Naive thymus-derived CD4-positive, alpha-beta T cell (primary cell): ENCODE measurements at places on chromosomes 5 and 9.

GRCh38 chr5:180611140-180611850 is 20.0 kb upstream of the SCGB3A1 start:
- DNase-seq = no peak

GRCh38 chr5:40587376-40587775 is 92.3 kb upstream of the PTGER4 start:
- no peak for DNase-seq

DNA sequence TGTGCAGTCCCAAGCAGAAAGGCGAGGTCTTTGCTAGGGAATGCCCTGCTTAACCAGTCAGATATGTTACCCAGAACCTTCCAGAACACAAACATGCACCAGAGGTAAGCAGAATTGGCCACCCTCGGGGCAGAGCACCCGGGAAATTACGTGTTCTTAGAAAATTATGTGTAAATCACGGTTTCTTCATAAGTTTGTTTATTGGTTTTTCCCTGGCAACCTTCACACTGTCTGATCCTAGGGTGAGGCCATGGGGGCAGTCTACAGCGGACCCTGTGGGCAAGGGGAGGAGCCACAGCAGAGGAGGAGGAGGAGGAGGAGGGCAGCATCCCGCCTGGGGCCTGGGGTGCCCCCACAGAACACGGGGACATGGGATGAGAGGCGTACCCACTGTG is 31.4 kb downstream of the RXRA start:
- DNase-seq = no peak

DNA sequence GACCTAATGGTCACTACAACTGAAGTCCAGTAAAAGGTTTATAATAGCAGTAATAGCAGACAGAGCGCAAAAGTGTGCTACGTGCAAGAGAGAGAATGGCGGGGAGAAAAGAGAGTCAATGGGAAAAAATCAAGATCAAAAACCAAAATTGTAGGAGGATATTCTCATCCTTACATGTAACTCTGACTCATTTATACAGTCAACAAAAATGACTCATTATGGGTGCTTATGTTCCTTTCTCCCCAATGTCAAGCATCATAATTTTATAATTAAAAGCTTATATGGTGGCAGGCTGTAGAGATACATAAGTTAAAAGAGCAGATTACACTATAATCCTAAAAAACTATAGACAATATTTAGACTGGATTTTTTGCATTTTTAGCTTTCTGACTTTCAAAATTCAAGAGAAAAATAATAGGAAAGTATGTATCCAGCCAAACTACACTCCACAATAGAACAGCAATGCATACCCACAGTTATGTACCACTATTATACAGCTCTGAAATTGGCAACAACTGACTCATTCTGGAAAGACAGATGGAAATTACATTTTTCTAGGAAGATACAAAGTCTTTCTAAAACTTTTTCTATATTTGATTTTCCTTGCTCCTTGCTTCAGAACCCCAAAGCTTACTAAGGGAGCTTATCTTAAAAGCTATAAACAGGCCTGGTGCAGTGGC is 78.4 kb downstream of the PLPP1 start:
- no peak for DNase-seq

- DNase-seq = no peak
Observed at GRCh38 chr9:91177661-91178280, 183.9 kb downstream of the AUH start.

DNA sequence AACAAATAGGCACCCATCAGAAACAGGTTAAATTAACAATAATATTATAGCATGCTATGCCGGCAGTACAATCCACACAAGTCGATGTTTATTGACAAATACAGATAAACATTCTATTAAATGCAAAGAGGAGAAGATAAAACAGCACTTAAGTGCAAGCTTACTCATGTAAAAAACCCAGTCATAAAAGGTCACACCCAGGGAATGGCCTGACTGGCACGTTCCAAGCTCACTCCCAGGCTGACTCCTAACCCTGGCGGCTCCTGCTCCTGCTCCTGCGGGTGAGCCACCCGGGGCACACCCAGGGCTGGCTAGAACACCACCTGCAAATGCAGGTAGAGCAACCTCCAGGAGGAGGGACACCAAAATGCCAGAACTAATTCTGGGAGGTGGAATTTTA is 66.9 kb downstream of the SEMA4D start:
- no peak for DNase-seq

DNA sequence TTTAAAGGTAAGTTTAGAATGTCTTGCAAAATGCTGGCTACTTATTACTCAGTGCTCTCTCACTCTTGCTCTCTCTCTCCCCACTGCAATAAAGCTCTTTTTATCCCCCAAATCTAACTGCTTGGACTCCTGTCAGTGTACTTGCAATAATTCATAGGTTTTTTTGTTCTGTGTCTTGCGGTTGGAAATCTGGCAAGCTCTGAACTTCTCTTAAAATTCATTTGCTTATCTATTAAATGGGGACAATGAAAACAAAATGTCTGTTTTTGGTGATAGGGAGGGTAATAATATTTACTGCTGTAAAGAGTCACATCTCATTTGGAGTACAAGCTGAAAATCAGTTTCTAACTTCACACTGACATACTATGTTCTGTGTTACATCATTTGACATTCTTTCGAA is 18.7 kb upstream of the OR13D1 start:
- DNase-seq = no peak

GRCh38 chr9:135901826-135902225 is 5.5 kb downstream of the CAMSAP1 start:
- no peak for DNase-seq

DNA sequence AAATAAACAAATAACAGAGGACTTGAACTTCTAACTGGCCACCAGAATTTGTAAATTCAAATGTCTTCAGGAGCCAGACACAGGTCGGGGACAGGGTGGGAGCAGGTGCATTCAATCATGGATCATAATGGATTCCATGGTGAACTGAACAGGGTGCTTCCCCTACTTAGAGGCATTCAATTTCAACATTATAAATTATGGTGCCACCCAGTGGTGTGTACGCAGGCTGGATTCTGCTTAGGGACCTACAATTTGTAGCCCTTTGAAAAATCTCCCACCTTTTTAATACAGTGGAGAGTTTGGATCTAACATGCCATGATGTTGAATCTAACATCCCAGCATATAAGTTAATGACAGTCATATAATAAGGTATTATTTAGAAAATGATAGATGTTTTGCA is 22.3 kb downstream of the KLF9 start:
- DNase-seq = no peak

- no peak for DNase-seq
Observed at GRCh38 chr9:137582286-137582860, 3.6 kb upstream of the DPH7 start.

DNA sequence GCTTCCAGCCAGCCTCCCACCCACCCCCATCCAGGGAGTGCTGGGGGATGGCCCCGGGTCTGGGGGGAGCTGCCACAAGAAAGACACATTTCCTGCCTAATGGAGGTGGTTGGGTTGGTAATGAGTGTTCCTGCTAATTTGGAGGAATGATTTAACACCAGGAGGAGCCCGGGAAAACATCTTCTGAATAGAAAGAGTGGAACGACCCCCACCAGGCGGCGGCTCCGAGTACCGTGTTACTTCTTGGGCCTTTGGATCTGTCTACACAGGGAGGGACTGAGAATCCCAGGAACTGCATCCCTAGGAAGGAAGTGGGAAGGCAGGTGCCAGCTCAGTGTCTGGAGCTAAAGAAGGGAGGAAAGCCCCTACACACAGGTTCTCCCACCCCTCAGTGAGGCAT is 64.6 kb downstream of the TSPAN17 start:
- DNase-seq = no peak

- no peak for DNase-seq
Observed at GRCh38 chr9:16243798-16244197, 626.7 kb downstream of the BNC2 start.

DNA sequence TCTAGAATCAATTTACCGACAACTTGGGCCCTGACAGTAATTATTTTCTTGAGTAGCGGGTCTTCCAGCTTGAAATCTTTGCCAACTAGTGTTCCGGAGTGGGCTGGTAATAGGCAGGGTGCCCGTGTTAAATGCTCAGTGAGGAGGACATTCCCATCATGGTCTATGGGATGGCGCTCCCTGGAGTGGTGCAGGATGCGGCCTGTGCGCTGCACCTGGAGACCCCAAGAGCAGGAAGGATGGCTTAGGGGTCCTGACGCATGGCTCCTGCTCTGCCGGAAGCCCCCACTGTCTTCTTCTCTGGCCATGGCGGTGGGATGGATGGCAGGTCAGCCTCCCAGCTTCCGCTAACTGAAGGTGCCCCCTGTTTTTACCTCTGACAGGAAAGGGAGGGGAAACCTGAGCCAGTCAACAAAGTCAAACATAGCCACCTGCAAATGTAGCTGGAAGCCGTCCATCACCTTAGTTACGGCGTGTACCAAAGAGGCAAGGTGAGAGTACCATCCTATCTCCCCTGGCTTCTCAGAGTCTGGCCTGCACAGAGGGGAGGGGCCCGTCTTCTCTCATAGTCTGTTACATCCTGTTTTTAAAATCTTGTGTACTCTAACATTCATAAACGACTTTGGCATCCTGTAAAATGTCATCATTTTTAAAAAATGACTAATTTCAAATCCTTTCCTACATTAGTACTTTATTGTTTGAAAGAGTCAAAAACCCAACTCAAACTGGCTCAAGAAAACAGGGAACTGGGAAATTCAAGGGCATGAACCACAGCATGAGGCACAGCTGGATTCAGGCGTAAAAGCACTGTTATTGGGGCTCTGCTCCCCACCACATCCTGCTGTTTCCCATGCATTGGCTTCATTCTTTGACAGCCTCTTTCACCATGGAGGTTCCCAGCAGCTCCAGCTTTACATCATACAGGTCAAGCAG is 28.5 kb upstream of the UNC5A start:
- DNase-seq = no peak

- DNase-seq = no peak
Observed at GRCh38 chr9:31486630-31487029, 897.8 kb upstream of the ACO1 start.

DNA sequence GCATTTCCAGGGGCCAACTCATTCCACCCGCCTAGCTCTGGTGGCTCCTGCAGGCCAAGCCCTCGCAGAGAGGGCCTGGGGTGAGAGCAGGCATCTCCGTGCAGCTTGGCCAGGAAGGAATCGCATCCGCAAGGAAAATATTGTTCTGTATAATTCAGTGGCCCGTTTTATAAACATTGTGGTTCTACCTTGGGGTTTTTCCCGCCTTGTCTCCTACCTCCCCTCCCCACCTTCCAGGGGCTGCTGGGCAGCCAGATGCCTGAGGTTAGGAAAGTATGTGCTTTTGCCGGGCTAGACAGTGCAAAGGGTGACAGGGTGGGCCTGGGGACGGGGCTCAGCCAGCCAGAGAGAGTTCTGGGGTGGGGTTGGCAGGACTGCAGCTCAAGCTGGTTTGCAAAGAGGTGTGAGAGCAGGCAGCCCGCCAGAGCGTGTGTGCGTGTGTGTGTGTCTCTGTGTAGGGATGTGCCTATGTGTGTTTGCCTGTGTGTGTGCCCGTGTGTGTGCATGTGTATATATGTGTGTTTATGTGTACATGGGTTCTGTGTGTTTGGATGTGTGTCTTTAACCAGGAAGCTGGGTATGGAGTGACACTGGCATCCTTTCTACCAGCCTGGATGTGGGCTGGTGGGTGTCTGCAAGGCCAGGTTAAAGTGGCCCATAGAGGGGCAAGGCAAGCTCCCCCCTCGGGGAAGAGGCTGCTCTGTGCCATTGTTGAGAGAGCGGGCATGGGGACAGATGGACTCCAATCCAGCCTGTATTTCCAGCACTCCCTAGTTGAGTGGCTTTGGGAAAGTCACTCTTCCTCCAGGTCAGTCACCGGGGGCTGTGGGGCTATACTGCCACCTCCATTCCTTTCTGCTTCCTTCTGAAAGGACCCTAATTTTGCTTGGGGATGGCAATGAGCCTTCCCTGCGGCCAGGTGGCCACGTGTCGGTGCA is 10.6 kb upstream of the SLC2A6 start:
- DNase-seq = no peak

DNA sequence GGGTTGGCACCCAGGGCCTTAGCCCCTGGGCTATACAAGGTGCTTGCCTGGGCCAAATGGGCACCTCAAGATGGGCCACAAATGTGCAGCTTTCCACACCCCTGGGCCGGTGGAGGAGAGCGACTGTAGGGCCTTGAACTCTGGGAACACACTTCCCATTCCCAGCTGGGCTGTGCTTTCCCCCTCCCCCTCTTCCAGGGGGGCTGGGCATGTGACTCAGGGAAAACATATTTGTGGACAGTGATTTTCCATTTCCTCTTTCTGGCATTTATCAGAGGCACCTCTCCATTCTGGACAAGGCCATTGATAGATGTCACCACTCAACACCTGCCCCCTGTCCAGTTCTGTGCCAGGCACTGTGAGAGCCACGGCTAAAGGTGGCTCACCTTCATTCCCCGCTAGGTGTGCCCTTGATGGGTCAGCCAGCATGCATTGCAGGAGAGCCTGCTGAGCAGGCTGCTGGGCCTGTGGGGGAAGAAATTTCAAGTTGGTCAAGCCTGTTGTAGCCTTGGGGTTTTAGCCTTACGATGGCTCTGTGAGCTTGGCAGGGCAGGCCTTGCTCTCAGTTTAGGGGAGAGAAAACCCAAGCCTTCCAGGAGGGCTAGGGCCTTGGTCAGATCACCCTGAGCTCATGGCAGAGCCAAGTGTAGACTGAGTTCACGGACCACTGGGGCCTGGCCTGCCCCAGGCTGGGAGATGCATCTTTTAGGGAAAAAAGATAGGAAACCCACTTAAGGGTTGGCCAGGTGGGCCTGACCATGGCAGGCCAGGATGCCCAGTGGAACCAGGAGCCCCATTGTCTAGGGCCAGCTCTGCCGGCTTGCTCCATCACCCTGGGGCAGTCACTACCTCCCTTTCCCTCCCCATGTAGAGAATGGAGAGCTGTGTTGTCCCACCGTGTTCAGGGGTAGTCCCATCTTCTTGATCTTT is 113.9 kb downstream of the DAB2IP start:
- no peak for DNase-seq

- DNase-seq = no peak
Observed at GRCh38 chr9:89576404-89576839, 28.4 kb upstream of the GADD45G start.

DNA sequence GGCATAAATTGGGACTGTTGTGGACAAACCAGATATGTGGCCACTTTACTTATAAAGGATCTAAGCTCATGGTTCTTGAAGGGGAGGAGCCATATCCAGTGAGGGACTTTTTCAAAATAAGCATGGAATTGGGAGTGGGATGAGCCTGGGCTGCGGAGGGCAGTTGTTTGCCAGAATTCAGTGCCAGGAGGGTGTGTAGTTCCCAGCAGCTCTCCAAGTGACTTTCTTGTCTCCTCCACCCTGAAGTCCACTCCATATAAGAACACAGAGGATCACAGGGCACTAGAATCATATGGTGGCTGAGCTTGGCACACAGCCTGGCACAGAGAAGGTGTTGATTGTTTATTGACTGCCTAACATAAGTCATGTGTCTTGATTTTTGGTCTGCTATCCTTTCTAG is 121.1 kb downstream of the CAVIN4 start:
- DNase-seq = no peak

DNA sequence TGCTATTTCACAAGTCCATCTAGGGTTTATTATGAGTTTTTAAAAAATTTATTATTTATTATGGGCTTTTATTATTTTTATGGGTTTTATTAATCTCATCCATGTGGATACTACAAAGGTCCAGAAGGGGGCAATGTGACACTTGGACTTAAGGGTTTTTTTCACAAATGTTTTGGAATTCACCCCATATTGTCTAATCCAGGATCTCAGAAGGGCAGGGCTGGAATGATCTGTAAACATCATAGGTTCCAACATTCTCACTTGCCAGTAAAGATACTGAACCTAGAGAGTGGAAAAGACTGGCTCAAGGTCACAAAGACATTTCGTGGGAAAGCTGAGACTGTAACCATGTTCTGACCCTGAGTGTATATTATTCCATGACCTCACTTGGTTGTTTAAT is 35.6 kb downstream of the NIM1K start:
- DNase-seq = no peak
